Activated CD4-positive, alpha-beta T cell treated with anti-CD3 and anti-CD28 coated beads for 36 hours (primary cell): ENCODE measurements at places on chromosomes 2 and 18.

DNA sequence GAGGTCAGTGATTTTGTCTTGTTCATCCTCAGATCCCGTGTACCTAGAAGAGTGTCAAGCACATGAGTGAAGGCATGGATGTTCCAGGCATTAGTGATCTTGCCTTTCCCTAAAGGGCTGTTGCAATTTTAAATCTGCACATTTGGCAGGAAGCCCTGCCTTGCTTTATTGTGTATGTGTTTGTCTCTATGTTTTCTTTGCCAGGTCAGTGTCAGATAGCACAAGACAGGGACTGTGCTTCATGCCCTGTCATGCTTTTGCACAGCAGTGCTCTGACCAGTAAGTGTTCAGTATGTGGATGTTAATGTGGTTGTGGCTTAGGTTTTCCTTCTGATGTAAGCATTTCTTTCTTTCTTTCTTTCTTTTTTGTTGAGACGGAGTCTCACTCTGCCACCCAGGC lies 131.5 kb downstream of the RGPD3 start:
- DNase-seq: no peak

DNA sequence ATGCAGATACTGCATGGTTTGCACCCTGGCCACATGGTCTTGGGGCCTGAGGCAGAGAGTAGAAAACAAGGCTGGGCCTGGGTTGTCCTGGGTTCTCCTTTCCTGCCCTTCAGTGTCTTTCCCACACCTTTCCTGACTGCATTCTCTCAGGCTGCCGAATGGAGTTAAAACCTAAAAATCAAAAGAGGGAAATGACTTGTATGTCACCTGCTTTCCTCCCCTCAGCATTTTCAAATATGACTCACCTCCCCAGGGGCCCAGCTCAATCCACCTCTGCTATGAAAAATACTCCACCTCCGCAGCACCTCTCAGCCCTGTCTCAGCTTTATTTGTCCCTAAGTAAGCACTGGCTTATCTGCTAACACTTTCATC lies 457.8 kb upstream of the MEX3C start:
- no peak for DNase-seq

- no peak for DNase-seq
Measured at GRCh38 chr18:57984490-57985115, 59.4 kb upstream of the NEDD4L start.

- DNase-seq: no peak
Measured at GRCh38 chr2:241160318-241160717, 10.1 kb downstream of the PPP1R7 start.

DNA sequence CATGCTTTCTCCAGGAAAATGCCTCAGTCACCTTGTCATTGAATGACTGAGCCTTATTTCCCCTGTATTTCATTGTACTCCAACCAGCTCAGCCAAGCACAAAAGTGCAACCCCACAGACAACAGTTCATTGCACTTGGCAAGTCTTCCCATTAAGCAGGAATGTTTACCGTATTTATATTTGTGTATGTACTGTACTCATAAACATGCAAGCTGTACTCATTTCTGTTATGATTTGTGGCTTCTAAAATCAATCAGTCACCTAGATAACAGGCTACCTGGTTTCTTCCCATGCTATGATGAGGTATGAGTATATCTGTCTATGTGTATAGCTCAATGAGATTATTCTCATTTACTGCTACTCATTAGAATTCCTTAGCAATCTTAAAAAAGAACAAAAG lies 505.5 kb upstream of the FAM98A start:
- DNase-seq: no peak

DNA sequence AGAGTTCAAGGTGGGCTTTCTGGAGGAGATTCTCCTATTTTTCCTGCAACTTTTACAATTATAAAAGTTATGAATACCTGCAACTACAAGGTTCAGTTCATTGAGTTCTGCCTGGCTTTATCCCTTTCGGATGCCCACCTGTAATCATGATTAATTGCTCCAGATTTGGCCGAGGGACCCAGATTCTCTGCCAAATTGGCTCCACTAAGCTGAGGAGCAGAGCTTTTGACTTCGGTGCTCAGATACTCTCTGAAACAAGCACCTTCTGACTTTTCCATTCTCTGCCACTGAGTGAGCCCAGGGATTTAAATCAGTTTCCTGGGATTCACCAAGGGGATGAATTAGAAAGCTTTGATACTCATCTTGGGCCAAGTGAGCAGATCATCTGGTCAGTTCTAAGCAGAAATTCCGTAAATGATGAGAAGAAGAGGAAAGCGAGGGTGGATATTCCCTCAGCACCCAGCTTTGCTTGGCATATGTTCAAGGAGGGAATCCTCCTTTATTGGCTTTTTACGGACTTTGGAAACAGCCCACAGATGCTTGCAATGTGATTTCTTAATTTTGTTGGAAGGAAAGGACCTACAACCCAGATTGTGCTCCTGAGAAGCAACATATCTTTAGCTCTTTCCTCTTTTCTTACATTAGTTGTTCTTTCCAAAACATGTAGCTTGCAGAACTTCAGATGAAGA lies 179.2 kb downstream of the SETBP1 start:
- no peak for DNase-seq

DNA sequence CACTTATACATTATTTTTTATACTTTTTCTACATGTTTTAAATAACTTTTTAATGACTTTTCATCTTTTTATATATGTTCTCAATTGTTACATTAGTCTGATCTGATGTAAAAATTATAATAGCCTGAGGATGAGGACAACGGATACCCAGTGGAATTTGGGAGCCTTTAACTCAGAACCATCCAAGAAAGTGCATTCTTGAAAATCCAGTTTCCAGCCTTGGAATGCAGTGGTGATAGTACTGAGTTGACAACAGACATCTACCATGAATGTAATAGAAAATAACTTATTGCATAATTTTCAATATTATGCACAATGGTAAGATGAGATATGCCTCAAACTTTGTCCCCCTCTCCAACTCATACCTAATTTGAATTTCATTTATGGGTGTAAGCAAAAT lies 120.7 kb upstream of the ZC3H15 start:
- no peak for DNase-seq

DNA sequence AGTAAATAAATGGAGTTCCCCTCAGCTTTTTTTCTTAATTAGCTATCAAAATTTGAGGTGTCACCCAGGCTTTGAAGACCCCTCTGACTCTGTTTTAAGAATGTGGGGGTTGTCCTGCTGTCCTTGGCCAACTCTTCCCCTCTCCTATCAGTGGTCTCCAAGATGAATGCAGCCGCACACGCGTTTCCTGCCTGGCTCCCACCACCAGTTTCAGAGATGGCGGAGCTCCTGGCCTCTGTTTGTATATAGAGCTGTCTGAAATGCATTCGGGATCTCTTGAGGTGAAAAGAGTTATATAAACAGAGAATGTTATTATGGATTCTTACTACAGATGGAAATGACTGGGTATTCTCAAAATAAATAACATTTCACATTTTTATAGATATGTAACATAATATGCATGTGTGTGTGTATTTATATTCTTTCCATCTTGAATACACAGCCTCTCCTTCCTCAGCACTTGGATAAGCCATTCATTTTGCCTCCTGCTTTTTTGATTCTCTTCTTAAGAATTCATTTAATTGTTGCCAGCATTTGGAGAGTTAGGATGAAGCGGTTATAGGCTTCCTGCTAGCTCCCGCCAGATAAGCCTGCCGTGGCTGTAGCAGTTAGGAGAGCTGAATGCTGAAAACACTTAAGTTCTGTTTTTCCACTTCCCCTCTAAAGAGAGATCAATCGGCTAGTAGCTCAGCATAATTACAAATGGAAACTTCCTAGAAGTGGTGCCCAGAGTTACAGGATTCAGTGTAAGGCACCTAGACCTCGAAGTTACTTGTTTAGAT lies 659.3 kb upstream of the FANCL start:
- DNase-seq: no peak

DNA sequence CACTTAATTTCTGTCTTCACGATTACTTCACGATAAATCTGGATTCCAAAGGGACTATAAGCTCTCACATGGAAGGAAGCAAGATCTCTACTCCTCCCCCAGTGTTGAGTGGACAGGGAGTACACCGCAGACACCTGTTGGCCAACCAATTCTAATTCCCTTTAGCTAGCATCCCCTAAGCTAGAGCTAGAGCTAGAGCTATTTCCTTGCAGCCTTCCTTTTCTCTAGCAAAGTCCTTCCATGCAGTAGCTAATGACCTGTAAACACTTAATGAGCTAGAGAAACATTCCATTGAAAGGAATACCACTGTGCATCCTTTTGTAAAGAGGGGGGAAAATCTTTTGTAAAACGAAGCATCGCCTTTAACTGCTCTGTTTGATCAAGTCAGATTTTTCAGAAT lies 56.5 kb downstream of the BCL11A start:
- no peak for DNase-seq

GRCh38 chr18:47893939-47894699 lies 36.3 kb downstream of the SMAD2 start:
- DNase-seq: no peak

DNA sequence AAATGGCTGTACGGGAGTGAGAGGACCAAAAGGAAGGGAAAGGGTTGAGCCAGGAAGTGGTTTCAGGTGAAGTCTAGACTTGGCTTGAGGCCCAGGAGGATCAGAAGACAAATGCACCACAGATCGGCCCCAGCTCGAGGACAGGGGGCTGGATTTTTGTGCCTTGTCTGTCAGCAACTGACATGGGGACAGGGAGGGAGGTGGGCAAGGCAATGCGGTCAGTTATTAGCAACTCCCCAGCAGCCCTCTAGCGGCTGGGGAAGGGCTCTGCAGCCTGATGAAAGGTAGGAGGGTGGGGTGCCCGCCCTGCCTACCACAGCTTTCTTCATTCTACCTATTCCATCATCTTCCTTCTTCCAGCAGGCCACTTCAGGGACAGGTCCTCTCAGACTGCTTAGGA lies 50.0 kb downstream of the CPO start:
- DNase-seq: peak; percentile 34

- no peak for DNase-seq
Measured at GRCh38 chr2:152580714-152581113, 136.5 kb downstream of the PRPF40A start.

- no peak for DNase-seq
Measured at GRCh38 chr2:18284331-18284730, 276.1 kb downstream of the RDH14 start.

DNA sequence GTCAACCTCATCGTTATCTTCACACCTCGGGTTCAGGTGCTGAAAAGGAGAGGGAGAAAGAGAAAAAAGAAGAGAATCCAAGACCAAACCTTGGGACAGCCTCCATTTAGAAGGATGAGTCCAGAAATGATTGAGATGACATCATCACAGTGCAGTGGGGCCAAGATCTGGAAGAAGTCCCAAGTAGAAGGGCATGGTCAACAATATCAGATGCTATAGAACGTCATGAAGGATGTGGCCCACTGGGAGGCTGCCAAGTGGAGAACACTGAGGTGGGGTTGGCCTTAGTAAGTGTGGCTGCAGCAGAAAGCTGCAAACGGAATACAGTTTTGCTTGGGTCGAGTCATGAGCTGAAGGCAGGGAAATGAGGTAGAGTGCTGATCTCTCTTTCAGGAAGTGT lies 91.1 kb upstream of the FZD7 start:
- DNase-seq: no peak

DNA sequence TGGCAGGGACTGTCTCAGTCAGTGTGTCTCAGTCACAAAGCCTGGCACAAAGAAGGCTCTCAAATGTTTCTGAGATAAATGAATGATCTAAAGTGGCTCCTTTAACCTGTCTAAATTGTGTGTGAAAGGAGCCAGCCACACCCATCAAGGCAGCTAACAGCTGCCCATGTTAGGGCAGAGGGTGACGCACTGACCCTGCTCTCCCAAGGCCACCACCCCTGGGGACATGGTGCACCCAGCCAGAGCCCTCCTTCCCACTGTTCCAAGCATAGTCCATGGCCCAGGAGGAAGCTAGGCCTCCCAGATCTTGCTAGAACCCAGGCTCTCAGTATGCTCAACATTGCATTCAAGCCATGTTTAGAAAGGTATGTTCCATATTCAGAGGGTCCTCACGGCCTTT lies 100.3 kb downstream of the KLHL29 start:
- no peak for DNase-seq

DNA sequence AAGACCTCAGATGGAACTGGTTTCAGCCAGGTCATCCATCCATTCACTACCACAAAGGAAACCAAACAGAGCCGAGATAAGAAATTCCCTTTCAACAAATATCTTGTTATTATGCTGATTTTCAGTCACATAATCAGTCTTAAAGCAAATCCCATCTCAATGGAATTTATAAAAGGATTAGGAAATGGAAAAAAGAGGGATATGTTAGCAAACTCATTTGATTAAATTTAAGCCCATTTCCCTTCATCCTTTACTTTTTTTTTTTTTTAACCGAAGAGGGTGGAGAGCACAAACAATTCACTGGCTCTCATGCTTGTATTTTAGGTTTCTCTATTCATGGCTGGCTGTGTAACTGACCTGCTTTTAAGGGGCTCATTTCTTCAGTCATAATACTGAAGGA lies 109.0 kb upstream of the GATA6 start:
- DNase-seq: no peak

GRCh38 chr2:54903736-54904554 lies 146.3 kb downstream of the RTN4 start:
- peak; percentile 82 for DNase-seq

- DNase-seq: no peak
Measured at GRCh38 chr2:120150040-120150482, 73.1 kb downstream of the TMEM185B start.

GRCh38 chr2:45008296-45009129 lies 739 bp downstream of the SIX2 start:
- peak; percentile 37 for DNase-seq
